H1 (cell line): ENCODE measurements at places on chromosomes 13 and 19.
A peak's percentile ranks its signal among the peaks of the same experiment; 100 is the strongest.

- DNase-seq = no peak
Observed at GRCh38 chr13:44833139-44833538, 156.1 kb downstream of the NUFIP1 start.

DNA sequence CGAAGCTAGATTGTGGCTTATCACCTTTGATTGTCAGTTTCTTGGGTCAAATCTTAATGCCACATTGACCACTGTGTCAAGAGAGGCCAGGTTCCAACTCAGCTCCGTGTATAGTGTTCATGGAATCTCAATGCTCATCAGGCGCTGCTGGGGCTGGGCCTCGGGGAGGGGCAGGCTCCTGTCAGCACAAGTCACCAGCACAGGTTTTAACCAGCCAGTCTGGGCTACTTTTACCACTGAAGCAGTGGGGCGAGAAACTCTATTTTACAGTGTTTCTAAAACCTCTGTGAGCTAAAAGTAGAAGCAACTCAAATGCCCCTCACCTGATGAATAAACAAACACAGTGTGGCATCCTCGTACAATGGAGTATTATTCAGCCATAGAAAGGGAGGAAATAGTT lies 118.7 kb upstream of the GJB6 start:
- no peak for DNase-seq

DNA sequence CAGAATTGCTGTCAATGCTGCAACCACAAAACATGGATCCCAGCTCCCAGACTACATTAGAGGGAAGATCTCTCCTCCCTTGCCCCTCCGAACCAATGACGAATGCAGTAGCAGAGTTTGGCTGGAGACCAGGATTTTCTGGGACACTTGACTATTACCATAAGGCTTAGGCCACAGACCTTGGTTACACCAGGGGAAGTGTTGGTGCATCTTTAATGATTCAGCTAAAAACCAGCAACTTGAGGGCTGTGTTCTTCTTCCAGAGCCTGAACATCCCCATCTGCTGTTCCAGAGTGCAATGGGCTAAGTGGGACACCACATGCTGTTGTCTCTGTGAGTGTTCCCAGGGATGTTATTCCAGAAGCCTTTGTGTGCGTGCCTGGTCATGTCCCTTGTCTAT lies 528.2 kb downstream of the LMO7 start:
- DNase-seq = no peak

GRCh38 chr13:76890021-76890420 lies 3.8 kb upstream of the KCTD12 start:
- no peak for DNase-seq

GRCh38 chr19:33282036-33282671 lies 20.2 kb downstream of the CEBPA start:
- DNase-seq = no peak

- no peak for DNase-seq
Observed at GRCh38 chr13:29767006-29767405, 83.4 kb downstream of the UBL3 start.

GRCh38 chr13:81874253-81874652 lies 1533.3 kb upstream of the SPRY2 start:
- DNase-seq = no peak

GRCh38 chr13:51721496-51721895 lies 82.5 kb downstream of the DHRS12 start:
- no peak for DNase-seq

DNA sequence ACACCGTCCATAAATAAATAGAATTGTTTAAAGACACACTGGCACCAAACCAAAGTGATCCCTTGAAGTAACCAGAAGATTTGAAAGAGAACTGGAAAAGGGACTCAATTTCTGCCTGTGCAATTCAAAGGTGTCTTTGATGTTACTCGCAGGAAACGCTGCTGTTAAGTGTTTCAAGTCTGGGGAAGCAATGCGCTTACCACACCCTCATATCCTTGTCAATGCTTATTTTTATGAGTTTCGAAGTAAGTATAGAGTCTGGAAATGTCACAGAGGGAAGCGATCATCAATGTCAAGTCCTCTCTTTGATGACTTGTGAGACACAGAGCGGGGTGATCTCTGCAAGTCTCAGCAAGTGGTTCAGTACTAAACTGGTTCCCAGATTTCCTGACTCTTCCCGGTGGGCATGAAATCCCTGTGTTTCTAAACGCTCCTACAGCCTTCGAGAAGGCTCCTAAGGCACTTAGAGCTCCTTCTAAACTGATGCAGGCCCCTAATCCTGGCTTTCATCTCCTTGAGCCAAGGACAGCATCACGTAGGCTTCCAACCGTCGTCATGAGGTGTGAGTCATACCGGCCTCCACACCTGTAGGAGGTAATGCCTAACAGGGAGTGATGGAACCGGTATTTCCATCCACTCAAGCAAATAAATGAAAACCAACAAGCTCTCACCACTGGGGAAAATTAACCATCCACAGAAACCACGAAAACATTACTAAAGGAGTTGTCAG lies 22.8 kb downstream of the SYDE1 start:
- DNase-seq = no peak

DNA sequence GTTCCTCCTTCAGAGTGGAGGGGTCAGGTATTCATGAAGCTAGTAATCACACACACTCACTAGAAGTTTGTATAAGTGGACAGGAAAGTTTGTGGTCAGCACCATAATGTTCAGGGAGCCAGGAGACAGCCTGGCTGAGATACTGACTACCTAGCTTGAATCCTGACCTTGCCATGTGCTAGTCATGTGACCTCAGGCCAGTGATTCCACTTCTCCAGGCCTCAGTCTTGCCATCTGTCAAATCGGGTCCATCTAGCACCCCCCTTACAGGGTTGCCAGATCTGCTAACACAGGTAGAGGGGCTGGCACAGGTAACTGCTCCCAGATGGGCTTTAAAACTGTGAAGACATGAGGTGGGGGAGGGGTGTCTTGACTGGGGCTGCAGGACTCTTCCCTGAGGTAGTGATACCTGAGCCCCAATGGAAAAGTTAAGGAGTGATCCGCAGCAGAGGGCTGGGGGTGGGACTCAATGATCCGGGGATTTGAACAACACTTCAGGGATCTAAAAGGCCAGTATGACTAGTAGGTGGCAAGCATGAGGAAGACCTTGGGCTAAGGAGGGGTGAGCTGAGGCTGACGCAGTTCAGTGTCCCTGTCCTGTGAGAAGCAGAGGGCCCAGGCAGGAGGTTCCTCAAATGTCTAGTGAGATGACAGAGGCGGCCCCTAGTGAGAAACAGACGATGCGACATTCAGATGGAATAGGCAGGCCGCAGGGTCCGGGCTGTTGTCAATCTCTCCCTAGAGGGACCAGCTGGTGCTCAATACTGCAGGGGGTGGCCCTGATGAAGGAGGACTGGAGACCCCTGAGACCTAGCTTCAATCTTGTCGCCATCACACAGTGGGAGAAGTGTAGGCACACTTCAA lies 8.5 kb downstream of the ACTMAP start:
- no peak for DNase-seq

DNA sequence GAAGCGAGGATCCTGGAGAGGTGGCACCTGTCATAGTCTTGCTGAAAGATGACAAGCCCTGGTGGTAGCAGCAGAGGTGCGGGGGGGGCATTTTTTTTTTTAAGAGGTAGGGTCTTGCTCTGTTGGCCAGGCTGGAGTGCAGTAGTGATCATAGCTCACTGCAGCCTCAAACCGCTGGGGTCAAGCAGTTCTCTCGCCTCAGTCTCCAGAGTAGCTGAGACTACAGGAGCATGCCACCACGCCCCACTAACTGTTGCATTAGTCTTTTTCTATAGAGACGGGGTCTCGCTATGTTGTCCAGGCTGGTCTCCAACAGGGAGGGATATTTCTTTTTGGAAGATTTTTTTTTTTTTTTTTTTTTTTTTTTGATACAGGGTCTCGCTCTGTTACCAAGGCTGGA lies 3.3 kb downstream of the BAX start:
- DNase-seq = no peak

DNA sequence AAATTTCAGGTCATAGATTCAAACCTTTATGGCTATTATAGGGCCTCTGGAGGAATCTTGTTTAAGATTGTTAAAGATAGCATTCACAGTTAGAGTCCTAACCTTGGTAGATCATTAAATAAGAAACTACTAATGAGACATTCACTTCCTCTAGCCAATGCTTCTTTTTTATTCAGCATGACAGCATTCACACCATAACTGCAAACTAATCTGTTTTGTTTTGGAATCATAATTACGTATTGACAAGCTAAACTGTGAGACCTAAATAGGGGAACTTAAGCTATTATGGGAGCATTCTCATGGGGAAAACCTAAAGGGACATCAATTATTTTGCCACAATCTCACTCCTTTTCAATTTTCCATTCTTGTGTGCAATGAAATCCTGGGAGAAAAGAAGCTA lies 653.8 kb downstream of the PCDH9 start:
- DNase-seq = no peak

DNA sequence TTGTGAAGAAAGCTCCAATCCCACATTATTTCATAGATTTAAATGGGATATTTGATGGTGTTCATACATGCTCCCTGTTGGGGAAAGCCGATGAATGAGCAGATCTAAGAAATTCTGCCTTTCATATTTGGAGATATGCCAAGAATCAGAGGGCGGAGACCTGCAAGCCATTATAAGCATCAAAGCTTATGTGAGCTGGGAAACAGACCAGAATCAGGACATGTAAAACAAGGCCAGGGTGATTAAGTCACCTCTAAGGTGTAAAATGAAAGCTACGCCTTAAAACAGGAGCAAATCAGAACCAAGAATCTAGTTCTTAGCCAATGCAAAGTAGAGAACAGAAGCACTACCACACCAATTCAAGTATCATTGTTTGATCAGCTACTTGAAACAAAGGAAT lies 392.4 kb downstream of the DCT start:
- DNase-seq = no peak

- DNase-seq = no peak
Observed at GRCh38 chr19:39996218-39996810, 546 bp upstream of the ZNF546 start.

DNA sequence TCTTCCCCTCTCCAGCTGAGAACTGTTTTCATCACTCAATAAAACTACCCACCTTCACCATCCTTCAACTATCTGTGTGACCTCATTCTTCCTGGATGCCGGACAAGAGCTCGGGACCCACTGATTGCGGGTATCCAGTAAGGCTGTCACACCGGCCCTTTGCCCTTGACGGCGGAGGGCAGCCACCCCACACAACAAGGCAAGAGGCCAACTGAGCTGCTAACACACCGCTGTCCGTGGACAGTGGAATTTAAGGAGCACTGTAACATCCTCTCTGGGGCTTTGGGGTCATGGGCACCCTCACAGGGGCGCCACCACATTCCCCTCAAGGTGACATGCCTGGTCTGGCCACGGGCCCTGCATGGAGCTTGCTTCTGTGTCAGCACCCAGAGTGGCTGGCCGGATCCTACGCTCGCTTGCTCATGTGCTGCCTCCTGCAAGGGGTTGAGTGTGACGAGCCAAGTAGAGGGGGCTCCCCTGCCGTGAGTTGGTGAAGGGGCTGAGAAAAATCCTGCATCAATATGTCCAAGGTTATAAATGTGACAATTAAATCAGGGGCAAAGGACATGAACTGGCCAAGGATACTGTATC lies 31.4 kb downstream of the LHFPL6 start:
- DNase-seq = no peak

GRCh38 chr13:86541461-86541860 lies 742.2 kb upstream of the SLITRK6 start:
- no peak for DNase-seq

DNA sequence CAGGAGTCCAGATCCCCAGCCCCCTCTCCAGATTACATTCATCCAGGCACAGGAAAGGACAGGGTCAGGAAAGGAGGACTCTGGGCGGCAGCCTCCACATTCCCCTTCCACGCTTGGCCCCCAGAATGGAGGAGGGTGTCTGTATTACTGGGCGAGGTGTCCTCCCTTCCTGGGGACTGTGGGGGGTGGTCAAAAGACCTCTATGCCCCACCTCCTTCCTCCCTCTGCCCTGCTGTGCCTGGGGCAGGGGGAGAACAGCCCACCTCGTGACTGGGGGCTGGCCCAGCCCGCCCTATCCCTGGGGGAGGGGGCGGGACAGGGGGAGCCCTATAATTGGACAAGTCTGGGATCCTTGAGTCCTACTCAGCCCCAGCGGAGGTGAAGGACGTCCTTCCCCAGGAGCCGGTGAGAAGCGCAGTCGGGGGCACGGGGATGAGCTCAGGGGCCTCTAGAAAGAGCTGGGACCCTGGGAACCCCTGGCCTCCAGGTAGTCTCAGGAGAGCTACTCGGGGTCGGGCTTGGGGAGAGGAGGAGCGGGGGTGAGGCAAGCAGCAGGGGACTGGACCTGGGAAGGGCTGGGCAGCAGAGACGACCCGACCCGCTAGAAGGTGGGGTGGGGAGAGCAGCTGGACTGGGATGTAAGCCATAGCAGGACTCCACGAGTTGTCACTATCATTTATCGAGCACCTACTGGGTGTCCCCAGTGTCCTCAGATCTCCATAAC lies at the start of gene APOE:
TSS of gene APOE (plus strand) at position 360 of the 724 bp plus-strand sequence. CDS start 829 bp downstream, outside the sequence.
- peak; percentile 86 for DNase-seq

- no peak for DNase-seq
Observed at GRCh38 chr19:11324079-11324661, 15.3 kb downstream of the RAB3D start.

DNA sequence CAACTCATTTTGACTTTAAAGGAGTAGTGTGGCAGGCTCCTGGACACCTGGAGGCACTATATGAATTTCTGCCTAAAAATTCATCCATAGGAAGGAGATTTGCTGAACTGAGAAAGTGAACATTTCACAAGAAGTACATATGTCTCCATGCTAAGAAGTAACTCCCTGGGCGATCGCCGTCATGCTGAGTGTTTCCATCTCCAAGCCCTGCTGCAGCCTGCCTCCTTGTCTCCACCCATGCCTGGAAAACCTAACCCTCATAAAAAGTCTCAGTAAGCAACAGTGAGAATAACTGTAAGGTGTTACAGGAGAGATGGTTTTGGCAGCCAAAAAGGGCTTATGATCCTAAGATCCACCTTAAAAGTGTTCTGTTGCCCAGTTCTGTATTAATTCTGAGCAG lies 251.3 kb downstream of the SHISA2 start:
- DNase-seq = no peak

DNA sequence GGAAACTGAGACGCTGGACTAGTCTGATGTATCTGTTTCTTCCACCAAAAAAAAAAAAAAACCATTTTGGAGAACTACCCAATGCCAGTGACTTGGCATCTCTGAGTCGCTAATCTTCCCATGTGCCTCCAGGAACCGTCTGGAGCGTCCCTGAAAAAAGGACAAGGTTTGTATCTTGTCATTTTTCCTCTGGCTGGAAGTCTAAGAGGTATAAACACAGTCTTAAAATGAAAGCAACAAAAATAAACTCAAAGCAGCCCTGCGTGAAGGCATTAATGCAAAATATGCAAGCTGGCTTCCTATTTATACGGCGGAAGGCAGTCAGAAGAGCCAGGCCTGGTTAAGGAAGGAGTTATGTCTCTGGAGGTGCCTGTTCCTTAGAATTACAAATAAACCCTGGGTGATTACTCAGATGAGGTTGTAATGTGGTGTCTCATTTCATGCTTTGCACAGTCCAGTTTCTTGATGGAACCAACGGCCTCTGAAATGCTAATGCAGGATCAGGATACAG lies 20.3 kb downstream of the ACTN4 start:
- DNase-seq = no peak

- DNase-seq = no peak
Observed at GRCh38 chr19:53808710-53809125, 15.4 kb downstream of the NLRP12 start.

- no peak for DNase-seq
Observed at GRCh38 chr13:92313382-92313781, 913.2 kb upstream of the GPC6 start.
